ENCODE measurements at places on chromosomes 1 and 21.

GRCh38 chr1:166738873-166739272, 100.4 kb upstream of the POGK start:
- no peak for DNase-seq

GRCh38 chr21:27772816-27773215, 805.9 kb upstream of the ADAMTS5 start:
- DNase-seq, result no peak

GRCh38 chr1:205301842-205302588, 19.5 kb downstream of the NUAK2 start:
- DNase-seq, result no peak

GRCh38 chr1:29804181-29804899, 568.0 kb downstream of the PTPRU start:
- DNase-seq, result no peak

DNA sequence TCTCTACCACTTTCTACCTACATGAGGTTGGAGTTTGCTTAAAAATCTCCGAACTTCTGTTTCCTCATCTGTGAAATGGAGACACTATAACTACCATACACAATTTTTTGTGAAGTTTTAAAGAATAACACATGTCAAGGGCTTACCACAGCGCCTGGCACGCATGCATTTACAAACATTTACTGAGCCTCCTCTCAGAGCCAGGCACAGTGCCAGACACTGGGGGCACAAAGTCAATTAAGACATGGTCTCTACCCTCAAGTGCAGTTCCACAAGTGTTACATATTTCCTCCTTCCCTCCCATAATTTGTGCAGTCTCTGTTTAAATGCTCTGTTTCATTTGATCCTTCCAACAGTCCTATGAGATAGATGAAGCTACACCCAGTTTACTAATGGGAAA, 356.4 kb upstream of the ESRRG start:
- DNase-seq, result no peak

GRCh38 chr1:175826705-175827104, 83.3 kb upstream of the TNR start:
- DNase-seq, result no peak

GRCh38 chr1:235075048-235075776, 53.4 kb downstream of the TOMM20 start:
- DNase-seq, result peak; percentile 96

DNA sequence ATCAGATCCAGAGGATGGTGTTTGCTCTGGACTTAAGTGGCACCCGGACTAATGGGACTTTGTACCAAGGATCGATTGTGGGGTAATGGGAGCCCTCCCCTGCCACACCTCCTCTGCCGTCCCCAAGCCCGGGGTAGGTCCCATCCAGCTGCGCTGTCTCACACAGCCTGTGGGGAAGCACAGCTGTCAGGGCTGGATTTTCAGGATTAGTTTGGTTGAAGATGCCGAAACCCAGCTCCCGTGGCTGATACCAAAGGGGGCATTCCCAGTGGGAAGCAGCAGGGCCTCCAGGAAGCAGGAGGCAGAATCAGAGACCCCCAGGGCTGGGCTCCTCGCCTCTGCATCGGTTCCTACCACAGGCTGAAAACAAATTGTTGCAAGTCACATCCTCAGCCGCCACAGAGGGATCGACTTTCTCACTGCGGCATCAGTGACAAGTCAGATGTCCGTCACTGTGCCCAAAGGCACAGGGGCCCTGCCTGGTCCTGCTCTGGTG, 59.7 kb downstream of the MATN1 start:
- DNase-seq, result no peak
